Glomerular endothelial cell (primary cell): ENCODE measurements at places on chromosomes 2 and 18.

GRCh38 chr2:183125659-183126341 is 1.6 kb downstream of the NUP35 start:
- DNase-seq = no peak

DNA sequence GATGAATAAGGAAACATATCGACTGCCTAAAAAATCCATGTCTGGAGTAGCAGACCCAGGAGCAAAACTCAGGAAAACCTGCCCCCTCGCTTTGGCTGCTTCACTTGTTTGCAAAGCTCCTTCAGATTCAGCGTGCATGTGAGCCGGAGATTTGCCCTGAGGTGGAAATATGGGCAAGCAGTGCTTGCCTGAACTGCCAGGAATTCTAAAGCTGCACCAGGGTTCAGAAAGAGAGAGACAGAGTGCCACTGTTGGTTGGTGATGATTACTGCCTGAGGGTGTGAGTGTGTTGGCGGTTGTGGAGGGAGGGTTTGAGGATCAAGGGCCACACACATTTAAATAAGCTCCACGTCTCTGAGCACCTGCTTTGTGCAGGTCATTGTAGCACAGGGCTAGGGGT is 139.6 kb upstream of the RGPD4 start:
- no peak for DNase-seq

DNA sequence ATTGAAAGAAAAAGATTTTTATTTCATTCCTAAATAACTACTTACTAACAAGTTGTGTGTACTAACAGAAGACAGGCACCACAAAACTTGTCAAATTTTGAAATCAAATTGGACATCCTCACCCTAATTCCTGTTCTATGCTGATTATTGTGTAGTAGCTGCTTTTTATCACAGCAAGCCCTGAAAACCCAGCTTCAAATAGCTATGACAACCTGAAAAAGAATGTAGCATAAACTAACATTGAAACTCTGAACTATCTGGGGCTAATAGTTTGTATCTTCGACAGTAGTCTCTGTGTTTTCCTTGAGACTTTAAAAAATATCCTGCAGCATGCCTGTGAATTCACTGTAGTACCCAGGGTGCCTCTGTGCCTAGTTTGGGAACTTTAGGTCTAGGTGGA is 122.6 kb downstream of the WDPCP start:
- no peak for DNase-seq

DNA sequence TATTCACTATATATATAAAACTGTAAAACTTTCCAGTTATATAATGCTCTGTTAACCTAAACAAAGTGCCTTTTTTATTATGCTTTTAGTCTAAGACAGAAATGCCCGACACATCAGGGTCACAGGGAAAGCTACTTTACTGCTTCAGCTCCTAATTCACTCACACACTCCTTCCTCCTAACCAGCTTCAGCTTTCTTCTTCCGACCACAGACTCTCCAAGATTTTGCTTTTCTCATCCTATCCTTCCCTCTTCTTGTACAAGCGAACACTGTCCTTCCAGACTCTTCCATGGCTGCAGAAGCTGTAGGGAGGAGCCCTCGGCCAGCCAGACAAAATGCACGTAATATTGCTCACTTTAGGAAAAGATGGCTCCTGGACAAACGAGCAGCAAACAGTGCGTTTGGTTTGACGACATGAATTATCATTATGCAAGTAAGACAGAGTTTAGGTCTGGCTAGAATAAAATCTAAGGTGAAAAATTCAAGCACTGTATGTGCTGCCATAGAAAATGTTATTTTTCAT is 47.5 kb upstream of the HNRNPA3 start:
- no peak for DNase-seq

- peak; percentile 85 for DNase-seq
These were observed 45.2 kb downstream of the ACVR1 start for GRCh38 chr2:157830696-157831570.
